ENCODE measurements at places on chromosomes 16 and 17. TPM values are rescaled to one million over a fixed set of nuclear protein-coding genes. Genes with fewer than 3 reads are reported as not detected.

TMEM106A gene
- 4.0 TPM for total RNA-seq

FOXC2 gene
- total RNA-seq, result 2.6 TPM

HS3ST2 gene
- total RNA-seq, result 0.22 TPM

ATP6V0C gene
- 137 TPM for total RNA-seq

CHST6 gene
- 4.5 TPM for total RNA-seq

C16orf92 gene
- total RNA-seq, result not detected

SLFN12 gene
- 4.3 TPM for total RNA-seq

FBXO39 gene
- total RNA-seq, result not detected

KRT33A gene
- not detected for total RNA-seq

MT3 gene
- 3.0 TPM for total RNA-seq

SMIM22 gene
- not detected for total RNA-seq

EVPL gene
- total RNA-seq, result 0.05 TPM

SLC38A8 gene
- total RNA-seq, result not detected

KRT36 gene
- not detected for total RNA-seq

NPIPA2 gene
- total RNA-seq, result 4.5 TPM

CD300LB gene
- not detected for total RNA-seq

JUP gene
- total RNA-seq, result 150 TPM

SEPTIN12 gene
- total RNA-seq, result not detected

P4HB gene
- total RNA-seq, result 371 TPM

CD300H gene
- not detected for total RNA-seq

WNT9B gene
- 0.62 TPM for total RNA-seq

ZNF174 gene
- total RNA-seq, result 9.2 TPM

BAIAP3 gene
- total RNA-seq, result 3.8 TPM

CACNA1H gene
- total RNA-seq, result 4.7 TPM

APOH gene
- not detected for total RNA-seq

HSPB9 gene
- total RNA-seq, result not detected

TMEM92 gene
- not detected for total RNA-seq

OR1A1 gene
- total RNA-seq, result not detected

KRTAP4-6 gene
- total RNA-seq, result not detected
